ENCODE measurements at places on chromosomes 4 and X.

DNA sequence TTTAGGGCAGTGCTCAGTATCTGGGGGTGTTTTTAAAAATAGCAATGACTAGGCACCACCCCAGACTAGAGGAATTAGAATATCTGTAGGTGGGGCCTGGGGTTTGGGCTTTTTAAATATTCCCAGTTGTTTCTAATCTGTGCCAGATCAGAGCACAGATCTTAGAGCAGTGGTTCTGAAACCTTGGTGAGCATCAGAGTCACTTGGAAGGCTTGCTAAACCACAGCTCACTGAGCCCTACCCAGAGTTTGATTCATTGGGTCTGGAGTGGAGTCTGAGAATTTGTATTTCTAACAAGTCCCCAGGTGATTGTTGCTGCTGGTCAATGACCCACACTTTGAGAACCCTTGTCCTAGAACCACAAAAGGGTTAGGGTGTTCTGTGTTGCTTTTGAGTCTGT, 16.7 kb downstream of the HADH start:
- DNase-seq: no peak

- no peak for DNase-seq
These were observed 106.9 kb downstream of the PPARGC1A start for GRCh38 chr4:23782778-23783437.

DNA sequence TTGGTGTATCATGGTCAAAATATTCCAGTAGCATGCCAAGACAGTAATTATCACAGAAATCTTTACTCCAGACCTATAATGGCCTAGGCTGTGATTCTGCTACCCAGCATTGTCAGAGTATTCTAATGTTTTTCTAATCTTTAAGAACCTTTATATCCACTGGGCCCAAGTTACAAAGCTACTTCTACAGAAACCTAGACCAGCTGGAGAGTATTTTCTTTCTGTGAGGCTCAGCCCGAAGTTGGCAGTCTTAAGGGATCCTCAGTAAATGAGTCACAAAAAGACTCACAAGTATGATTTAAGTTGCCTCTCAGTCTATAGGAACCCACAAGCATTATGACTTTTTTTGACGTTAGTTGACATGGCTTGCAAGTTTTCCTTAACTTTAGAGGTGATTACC, 638.5 kb upstream of the FAM241A start:
- DNase-seq: no peak

DNA sequence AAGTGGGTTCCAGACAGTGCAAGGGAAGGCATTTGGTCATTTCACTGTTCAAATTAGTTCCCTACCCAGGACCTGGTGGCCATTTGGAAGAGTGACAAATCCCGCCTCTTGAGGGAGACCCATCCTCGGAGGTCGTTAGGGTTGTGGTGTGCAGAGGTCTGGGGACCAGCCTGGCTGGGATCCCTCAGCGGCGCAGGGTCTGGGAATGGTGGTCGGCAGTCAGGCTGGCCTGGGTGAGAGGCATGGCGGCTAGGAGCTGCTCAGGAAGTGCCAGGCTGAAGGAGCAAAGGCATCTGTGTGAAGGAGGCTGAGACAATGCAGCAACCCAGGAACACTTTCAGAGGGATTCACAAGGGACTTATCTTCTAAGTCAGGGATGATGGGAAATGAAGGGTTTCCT, 6.7 kb downstream of the NLGN3 start:
- DNase-seq: no peak

DNA sequence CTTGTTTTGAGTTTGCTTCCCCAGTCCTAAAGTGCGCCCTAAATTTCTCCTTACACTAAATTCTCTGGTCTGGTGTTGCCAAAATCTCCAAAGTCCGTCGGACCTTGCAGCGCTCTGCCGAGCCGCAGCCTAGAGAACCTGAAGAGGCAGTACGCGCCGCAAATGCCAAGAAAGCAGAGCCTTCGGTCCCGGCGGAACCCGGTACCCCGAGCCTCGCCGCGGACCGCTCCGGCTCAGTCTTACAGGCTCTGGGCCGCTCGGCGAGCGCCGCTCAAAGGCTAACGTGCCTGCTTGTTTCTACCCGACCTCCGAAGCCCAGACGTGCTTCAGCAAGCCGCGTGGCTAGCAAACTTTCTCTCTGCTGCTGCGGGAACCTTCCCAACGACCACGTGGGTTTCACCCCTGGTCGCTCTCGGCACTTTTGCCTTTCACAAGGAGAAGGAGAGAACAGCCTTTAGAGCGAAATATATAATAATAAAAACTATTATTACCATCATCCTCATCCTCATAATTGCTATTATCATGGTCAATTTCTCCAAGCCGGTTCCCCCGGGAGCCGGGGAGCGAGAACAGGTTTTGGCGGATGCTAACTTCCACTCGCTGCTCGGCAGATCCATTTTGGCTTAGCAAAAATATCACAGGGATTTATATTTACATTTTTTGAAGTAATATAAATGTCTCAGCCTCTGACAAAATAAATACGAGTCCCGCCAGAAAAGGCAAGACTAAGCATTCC, 2.2 kb upstream of the HTR2C start:
- no peak for DNase-seq
